Progenitor cell of endocrine pancreas (in vitro differentiated cells): ENCODE measurements at places on chromosomes 11 and 22. TPM values are rescaled to one million over a fixed set of nuclear protein-coding genes. Genes with fewer than 3 reads are reported as not detected.

GRCh38 chr11:95325777-95326258, 94.8 kb upstream of the SESN3 start:
- H3K27me3 ChIP-seq = no peaks in the 10 kb centered on the region
- no peak for DNase-seq
- H3K4me1 ChIP-seq = peaks cover 9% of the 10 kb centered on the region
- H3K4me3 ChIP-seq = no peak overlapping the region
- peaks cover 3% of the 10 kb centered on the region for H3K36me3 ChIP-seq
- H3K27ac ChIP-seq = no peak overlapping the region

GRCh38 chr11:125157953-125158680, 6.4 kb upstream of the PKNOX2 start:
- no peaks in the 10 kb centered on the region for H3K36me3 ChIP-seq
- H3K4me3 ChIP-seq = no peak overlapping the region
- peaks cover 22% of the 10 kb centered on the region for H3K4me1 ChIP-seq
- no peak overlapping the region for H3K27ac ChIP-seq
- peaks cover 7% of the 10 kb centered on the region for H3K27me3 ChIP-seq
- DNase-seq = no peak

DNA sequence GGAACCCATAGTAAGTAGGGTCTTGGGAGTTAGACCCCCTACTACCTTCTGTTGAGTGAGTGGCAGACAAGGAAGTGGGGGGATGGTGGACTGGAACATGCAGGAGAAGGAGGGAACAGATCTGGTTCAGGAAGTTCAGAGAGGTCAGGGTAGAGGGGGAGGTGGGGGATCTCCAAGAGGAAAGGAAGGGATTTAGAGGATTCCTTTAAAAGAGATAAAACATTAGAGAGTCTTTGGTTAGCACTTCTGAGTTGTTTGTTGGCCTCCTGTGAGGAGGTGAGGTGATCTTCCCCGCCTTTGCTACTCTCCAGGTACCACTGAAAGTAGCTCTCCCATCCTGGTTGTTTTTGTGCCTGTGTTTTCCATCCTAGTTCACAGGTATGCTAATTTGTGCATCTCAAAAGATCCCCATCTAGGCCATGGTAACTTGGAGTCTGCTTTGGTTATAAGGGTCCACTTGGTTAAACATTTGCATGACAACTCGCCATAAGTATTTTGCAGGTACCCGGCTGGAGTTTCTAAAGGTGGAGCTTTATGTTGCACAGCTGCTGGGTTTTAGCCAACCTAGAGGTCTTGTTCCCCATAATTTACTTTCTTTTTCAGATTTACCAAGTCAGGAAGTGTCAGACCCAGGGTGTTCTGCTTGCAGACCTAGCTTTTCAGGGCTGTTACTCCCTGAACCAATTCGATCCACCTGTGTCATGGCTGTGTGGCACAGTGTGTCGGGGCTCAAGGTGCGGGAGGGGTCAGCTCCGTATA, 79.3 kb upstream of the SORL1 start:
- no peak overlapping the region for H3K4me3 ChIP-seq
- peaks cover 14% of the 10 kb centered on the region for H3K4me1 ChIP-seq
- no peak overlapping the region for H3K27ac ChIP-seq
- no peak for DNase-seq
- no peaks in the 10 kb centered on the region for H3K27me3 ChIP-seq
- H3K36me3 ChIP-seq = no peaks in the 10 kb centered on the region

DNA sequence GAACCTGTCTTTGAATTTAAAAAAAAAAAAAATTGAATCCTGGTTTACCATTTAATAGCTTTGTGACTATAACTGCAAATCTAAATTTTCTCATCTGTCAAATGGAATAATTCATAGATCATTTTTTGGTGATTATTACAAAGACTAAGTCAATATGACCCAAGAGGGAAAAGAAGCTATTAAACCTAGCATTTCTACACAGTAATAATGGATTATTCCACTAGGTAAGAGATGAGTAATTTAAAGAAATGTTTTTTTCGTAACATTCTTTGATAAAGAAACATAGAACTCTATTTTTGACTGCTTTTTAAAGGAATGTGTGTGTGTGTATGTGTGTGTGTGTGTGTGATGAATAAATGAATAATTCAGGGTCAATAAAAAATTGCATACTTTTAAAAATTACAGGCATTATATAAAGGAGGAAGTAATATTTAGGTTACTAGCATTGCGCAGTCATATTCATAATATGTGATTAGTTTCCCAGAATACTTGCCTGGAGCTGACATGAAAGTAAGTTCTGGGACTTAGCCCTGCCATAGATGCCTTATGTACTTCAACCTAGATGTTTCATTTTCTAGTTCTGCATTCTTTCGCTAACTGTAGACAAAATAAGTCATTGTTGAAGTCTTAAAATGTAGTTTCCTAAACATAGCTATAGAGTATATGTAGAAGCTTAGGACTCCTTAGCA, 72.9 kb downstream of the TMEM135 start:
- DNase-seq = no peak
- H3K36me3 ChIP-seq = peaks cover 9% of the 10 kb centered on the region
- no peaks in the 10 kb centered on the region for H3K27me3 ChIP-seq
- no peak overlapping the region for H3K4me3 ChIP-seq
- H3K27ac ChIP-seq = no peak overlapping the region

DNA sequence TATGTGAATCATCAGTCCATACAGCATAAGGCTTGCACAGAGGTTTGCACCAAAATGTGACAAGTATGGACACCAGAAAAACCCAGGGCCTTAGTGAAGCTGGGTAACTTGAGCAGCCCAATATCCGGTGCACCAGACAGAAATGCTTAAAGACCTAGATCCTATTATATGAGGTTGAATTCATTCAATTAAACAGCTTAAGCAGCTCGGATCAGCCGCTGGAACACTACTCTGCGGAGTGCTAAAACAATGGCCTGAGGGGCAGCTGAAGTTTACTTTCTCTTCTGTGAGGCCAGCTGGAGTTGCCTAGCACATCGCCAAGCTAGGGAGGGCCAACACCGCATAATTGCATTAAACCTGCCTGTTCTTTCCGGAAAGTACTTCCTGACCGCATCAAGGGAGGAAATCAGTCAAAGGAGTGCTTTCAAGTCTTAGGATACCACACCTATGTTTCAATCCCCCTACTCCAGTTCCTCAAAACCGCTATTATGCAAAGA, 17.0 kb upstream of the FAM181B start:
- no peaks in the 10 kb centered on the region for H3K27me3 ChIP-seq
- DNase-seq = no peak
- no peak overlapping the region for H3K27ac ChIP-seq

- H3K4me3 ChIP-seq = no peak overlapping the region
- H3K4me1 ChIP-seq = peaks cover 37% of the 10 kb centered on the region
- DNase-seq = no peak
- H3K27ac ChIP-seq = no peak overlapping the region
- no peaks in the 10 kb centered on the region for H3K27me3 ChIP-seq
Observed at GRCh38 chr11:72789493-72790131, 4.2 kb downstream of the STARD10 start.

- no peaks in the 10 kb centered on the region for H3K36me3 ChIP-seq
- no peak overlapping the region for H3K27ac ChIP-seq
- no peak for DNase-seq
- peaks cover 39% of the 10 kb centered on the region for H3K27me3 ChIP-seq
Observed at GRCh38 chr22:48098921-48099245, 1336.4 kb downstream of the TBC1D22A start.

- peaks cover 2% of the 10 kb centered on the region for H3K36me3 ChIP-seq
- H3K4me3 ChIP-seq = no peak overlapping the region
- no peak for DNase-seq
- no peaks in the 10 kb centered on the region for H3K4me1 ChIP-seq
- no peaks in the 10 kb centered on the region for H3K27me3 ChIP-seq
Observed at GRCh38 chr11:25755381-25755780, 576.5 kb upstream of the ANO3 start.

GRCh38 chr11:123321636-123322035, 108.4 kb upstream of the GRAMD1B start:
- no peaks in the 10 kb centered on the region for H3K36me3 ChIP-seq
- H3K27ac ChIP-seq = no peak overlapping the region
- H3K27me3 ChIP-seq = peaks cover 21% of the 10 kb centered on the region
- no peak for DNase-seq
- no peaks in the 10 kb centered on the region for H3K4me1 ChIP-seq
- no peak overlapping the region for H3K4me3 ChIP-seq

- H3K27me3 ChIP-seq = no peaks in the 10 kb centered on the region
- H3K27ac ChIP-seq = no peak overlapping the region
Observed at GRCh38 chr11:34719303-34719848, 98.5 kb downstream of the EHF start.

Gene KCNJ4
- 1.7 and 2.2 TPM in 2 replicates for total RNA-seq

Gene CEND1
- total RNA-seq = not detected in 2 replicates

Gene CCDC34
- total RNA-seq = 25.9 and 32.2 TPM in 2 replicates

Gene MUC5AC
- total RNA-seq = 0.02 TPM in 1 of 2 replicates, not detected in the other
